Activated CD8-positive, alpha-beta T cell treated with anti-CD3 and anti-CD28 coated beads for 36 hours (primary cell): ENCODE measurements at places on chromosomes 3 and 15. TPM values are rescaled to one million over a fixed set of nuclear protein-coding genes. Genes with fewer than 3 reads are reported as not detected.

The MORC1 gene
- total RNA-seq, result not detected

The AGBL1 gene
- total RNA-seq, result not detected

The BUB1B gene
- 79.6 TPM for total RNA-seq

The DENND4A gene
- total RNA-seq, result 53.1 TPM

The KLF15 gene
- total RNA-seq, result 0.11 TPM

The GRM2 gene
- 0.22 TPM for total RNA-seq

DNA sequence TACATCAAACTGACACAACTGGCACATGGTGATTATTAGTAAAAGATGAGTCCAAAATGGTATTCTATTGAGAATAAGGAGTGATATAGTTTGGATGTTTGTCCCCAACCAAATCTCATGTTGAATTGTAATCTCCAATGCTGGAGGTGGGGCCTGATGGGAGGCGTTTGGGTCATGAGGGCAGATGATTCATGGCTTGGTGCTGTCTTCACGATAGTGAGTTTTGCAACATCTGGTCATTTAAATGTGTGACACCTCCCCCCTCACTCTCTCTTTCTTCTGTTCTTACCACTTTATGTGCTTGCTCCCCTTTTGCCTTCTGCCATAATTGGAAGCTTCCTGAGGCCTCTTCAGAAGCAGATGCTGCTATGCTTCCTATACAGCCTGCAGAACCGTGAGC lies 90.6 kb downstream of the RSL24D1 start:
- no peak for DNase-seq

- DNase-seq, result peak; percentile 77
Observed at GRCh38 chr15:31435912-31436628, 109.4 kb downstream of the KLF13 start.

DNA sequence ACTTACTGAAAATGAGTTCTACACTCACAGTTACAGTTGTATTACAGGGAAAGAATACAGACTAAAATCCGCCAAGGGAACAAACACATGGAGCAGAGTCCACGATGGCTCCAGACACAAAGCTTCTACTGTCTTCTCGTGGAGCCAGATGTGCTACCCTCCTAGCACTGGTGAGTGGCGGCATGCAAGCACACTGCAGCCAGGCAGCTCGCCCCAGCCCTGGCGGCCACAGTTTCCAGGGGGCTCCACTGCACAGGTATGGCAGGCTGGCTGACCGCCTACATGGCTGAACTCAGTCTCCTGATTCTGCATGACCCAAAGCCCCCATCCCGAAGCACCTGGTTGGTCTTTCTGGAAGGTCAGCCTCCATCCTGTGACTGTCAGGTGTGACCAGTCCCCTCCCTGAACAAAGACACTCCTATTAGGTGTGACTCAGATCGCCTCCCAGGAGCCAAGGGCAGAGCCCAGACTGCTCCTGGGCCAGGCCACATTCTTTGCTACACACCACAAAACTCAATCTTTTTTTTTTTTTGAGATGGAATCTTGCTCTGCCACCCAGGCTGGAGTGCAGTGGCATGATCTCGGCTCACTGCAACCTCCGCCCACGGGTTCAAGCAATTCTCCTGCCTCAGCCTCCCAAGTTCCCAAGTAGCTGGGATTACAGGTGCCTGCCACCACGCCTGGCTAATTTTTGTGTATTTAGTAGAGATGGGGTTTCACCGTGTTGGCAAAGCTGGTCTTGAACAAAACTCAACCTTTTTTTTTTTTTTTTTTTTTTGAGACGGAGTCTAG lies 51.5 kb downstream of the CFAP92 start:
- no peak for DNase-seq

- DNase-seq, result no peak
Observed at GRCh38 chr3:15303216-15303615, 29.2 kb downstream of the SH3BP5 start.

GRCh38 chr15:69405110-69405509 lies 9.0 kb upstream of the KIF23 start:
- no peak for DNase-seq

DNA sequence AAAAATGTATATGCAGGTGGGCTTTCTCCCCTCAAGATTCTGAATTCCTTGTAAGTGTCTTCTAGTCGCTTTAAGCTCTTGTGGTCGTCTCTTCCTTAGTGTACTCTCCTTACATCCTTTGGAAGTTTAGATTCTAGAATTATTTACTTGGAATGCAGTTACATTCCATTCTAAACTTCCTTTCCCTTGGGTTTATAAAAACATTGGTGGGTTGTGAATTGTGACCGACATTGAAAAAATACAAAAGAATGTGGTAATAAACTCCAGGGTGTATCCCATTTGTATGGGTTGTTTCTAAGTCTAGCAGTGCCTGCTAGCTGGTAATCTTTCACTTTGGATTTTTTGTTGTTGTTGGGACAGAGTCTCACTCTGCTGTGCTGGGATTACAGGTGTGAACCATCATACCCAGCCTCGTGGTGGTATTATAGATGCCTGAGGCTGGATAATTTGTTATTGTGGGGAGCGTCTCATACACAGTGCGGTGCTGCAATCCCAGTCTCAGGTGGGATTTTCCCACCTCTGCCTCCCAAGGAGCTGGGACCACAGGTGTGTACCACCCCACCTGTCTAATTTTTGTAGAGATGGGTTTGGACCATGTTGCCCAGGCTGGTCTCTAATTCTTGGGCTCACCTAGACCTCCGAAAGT lies 9.1 kb downstream of the CHD2 start:
- no peak for DNase-seq
